Stimulated activated naive CD4-positive, alpha-beta T cell (primary cell): ENCODE measurements at places on chromosomes 2 and 18.

GRCh38 chr18:58080451-58080850 is 36.4 kb downstream of the NEDD4L start:
- DNase-seq, result no peak

DNA sequence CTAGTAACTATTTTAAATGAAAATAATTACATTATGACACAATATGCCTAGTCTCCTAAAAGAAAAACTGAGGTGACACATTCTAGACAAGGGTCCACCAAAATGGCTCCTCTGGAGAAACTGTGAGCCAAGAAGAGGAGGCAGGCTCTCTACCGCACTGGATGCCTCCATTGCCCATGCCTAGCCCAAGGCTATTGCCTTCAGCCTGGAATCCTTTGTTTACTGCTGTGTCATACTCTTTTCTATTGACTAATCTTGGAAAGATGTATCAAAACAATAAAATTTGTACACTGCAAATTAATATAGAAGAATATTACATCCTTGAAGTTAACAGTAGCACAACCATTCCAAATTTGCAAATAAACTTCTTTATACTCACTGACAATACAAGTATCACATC is 167.1 kb downstream of the RAB3GAP1 start:
- no peak for DNase-seq

DNA sequence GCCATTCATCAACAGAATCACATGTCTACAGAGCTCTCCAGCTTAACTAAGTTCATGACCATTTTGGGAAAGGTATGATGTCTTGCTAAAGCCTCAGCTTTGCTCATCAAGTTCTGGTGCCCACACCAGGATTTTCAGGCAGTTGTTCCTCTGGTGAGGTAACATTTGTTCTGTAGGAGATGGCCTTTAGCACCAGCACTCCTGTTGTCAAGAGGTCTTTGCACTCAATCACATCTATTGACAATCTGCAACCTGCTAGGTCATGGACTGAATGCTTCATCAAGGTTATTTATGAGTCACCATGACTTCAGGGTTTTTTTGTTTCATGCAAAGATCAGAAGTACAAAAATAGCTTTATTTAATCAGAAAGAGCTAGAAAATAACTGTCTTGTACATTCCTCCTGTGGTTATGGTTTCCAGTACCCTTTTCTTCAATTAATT is 36.6 kb upstream of the VIT start:
- no peak for DNase-seq

DNA sequence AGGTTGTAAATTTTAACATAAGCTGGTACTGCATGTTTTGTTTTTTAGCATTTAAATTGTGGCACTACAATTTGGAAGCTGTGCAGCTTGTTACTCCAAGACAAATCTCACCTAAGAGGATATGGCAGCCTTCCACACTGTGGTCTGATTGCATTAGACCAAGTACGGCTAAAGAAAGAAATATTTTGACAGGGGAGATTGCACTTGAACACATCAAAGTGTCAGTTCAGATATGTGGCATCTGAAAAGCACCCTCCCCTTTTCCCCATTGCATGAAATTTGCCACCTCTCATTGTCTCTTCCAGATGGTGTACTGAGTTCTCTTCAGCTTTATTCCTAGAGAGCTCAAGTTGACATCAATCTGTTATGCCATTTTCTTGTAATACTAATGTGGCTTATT is 295.9 kb downstream of the ERBB4 start:
- DNase-seq, result no peak

DNA sequence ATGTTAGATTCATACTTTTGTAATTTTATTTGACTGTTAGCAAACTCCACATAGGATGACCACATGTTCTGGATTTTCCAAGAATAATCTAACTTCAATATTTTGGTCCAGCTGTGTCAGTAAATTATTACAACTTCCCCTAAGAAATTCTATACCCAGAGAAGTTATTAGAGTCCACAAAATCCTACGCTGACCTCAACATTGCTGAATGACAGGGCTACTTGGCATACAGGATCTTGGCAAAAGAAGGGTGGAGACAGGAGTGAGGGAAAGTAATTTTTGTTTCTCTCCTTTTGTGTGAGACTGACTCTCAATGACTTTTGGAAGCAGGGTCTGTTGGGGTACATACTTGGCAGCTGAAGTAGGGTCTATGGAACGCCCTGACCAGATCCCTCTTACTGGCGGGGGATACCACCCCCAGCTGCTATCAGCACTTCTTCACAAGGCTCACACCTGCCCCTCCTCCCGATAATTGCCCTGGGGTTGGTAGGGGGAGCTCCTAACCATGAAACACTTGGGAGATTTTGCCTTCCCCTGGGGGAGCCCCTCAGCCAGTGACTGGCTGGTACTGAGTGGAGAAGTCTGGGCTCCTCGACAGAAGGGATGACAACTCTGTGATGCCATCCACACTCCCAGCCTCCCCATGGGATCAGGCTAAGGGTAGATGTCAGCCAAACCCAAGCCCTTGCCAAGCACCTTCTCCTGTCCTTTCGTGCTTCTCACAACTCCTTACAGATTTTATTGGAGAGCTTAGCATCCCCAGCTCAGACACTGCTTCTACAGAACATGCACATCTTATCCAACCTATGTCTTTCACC is 110.6 kb upstream of the FHL2 start:
- no peak for DNase-seq

DNA sequence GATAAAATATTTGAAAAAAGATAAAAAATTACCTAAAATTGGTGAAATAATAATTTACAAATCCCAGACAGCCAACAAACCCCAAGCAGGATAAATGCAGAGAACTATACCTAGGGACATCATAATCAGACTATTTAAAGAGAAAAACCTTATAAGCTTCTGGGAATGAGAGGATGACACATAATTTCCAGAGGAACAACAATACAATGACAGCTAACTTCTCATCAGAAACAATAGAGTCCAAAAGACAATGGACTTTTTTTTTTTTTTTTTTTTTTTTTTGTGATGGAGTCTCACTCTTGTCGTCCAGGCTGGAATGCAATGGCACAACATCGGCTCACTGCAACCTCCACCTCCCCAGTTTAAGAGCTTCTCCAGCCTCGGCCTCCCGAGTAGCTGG is 65.2 kb downstream of the SOCS6 start:
- no peak for DNase-seq

DNA sequence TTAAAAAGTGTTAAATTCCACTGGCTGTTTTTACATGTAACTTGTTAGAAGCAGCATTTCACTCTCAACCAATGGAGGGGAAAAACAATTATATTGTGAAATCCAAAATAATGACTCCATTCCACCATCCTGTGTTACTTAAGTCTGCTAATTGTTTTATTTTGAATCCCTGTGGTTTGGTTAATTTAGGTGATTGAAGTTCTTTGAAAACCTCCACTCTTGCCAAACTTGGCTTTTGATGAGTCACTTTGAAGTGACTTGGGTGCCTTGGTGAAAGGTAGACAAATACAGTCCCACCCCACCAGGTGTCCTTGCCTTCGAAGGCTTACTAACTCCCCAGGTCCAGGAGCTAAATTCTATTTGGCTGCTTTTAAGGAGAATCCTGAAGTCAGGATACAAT is 1303.8 kb upstream of the NRXN1 start:
- no peak for DNase-seq

- no peak for DNase-seq
Measured at GRCh38 chr2:113141451-113141850, 14.1 kb downstream of the IL1RN start.

DNA sequence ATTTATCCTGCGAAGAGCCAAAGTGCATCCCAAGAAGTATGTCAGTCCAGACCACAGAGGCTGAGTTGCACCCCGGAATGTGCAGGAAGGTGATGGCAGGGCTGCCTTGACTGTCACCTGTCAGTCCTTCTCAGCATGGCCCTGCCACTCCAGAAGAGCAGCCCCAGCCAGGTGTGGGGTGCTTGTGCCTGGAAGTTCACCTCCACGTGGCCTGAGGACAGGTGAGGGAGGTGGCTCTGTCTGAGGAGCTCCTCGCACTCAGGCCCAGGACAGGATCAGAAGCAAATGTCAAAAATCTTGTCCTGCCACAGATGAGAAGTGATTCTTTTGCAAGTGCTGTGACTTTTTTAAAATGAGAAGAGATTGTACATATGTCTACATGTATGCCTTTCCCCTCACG is 31.4 kb upstream of the B3GNT7 start:
- no peak for DNase-seq

DNA sequence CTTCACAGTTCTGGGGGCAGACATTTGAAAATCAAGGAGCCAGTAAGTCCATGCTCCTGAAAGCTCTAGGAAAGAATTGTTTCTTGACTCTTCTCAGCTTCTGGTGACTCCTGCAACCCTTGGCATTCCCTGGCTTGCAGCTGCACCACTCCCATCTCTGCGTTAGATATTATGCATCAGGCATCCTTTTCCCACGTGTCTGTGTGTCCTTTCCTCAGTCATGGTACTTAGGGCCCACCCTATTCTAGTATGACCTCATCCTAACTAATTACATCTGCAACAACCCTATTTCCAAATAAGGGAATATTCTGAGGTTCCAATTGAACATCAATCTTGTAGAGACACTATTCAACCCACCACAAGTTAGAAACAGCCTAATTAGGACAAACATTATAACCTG is 931.7 kb upstream of the CHAC2 start:
- DNase-seq, result no peak

DNA sequence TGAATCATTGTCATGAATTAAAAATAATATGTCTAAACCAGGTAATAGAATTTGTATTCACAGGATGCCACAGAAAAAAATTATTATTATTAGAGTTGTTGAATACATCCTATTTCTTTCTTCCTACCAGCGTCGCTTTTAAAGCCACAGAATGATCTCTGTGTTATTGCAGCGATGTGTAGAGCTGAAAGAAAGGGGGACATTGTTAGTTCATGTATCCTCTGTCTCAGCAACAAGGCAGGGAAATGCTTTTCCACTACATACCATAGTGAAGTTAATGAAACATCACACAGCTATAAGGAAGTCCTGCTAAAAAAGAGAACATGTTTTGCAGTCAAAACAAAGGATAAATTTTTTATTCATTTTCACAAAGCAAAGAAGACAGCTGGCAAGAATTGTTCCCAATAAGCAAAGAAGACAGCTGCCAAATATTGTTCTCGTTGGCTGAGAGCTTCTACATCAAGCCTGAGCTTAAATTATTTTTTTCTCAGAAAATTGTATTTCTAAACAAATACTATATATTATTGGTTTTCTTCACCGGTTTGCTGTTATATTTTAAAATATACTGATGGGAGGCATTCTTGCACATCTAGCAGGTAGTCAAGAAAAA is 1234.4 kb downstream of the SUCLG1 start:
- DNase-seq, result no peak

DNA sequence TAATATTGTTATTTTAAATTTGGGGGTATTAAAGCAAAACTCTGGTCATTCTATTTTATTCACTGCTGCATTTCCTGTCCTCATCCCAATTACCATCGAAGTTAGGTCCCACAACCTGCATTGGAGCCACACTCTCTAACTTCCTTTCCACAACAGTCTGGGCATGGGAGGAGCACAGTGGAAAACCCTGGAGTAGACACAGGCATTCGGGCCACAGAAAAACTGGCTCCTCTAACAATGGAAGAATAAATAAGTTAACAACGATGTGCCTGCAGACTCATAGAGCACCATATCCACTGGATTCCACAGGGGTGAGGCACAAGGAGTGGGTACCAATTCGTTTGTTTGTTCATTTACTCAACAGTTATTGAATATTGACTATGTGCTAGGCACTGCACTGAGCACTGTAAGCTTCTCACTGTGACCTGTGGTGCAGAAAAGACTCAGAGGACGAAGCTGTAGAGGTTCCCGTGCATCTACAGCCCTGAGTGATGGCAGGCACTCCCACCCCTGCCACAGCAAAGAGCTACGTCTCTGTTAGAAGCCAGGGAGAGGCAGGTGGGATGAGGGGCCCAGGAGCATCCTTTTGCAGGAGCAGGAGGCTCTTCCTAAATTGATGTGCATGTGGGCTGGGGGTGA is 154.2 kb upstream of the PGAP1 start:
- DNase-seq, result no peak

DNA sequence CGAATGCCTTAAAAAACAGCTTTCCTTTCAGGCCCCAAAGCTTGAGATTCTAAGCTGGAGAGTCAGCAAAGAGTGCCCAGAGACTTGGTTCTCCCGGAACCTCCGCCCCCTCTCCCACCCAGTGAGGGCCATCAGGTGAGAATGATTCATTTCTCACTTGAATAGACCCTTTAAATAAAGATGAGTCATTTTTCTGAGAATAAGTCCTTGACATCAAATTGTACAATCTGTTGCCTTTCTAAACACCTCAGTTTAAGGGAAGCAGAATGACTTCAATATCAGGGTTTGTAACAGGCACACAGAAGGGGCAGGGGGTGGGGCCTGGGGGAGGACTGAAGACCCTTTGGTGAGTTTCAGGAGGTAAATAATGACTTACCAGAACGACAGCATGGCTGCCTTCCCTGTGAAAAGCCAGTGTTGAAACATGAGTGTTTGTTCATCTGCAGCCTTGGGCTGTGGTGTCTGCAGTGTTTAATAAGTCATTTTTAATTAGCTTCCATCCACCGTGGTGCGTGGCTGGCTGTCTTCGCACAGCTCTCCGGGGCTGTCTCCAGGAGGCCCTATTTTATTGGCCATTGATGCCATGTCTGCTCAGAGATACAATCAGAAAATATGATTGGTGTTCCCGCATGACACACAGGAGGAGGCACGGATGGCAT is 134.9 kb upstream of the ZNF236 start:
- DNase-seq, result no peak

DNA sequence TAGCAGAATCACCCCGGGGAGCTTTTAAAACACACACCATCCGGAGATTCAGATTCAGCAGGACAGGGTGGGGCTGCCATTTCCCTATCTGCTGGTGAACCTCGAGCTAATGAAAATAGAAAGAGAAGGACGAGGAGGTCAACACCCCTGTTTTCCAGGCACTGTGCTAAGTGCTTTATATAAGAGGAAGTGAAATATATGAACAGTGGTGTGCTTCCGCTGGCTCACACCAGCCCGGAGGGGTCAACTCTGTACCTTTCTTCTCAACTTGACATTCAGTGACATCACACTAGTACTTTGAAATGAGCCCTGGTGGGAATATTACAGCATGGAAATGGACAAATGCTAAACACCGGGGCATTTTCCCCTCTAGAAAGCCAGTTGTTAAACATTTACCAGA is 108.3 kb upstream of the LTBP1 start:
- no peak for DNase-seq
